ENCODE measurements at places on chromosomes 3 and 15.

- DNase-seq, result no peak
Observed at GRCh38 chr3:34183611-34184340, 385.3 kb downstream of the PDCD6IP start.

- DNase-seq, result no peak
Observed at GRCh38 chr3:157844800-157845565, 261.2 kb downstream of the SHOX2 start.

- no peak for DNase-seq
Observed at GRCh38 chr3:103048068-103048722, 613.4 kb downstream of the ZPLD1 start.

- DNase-seq, result no peak
Observed at GRCh38 chr3:40669176-40669575, 144.4 kb downstream of the ZNF621 start.

DNA sequence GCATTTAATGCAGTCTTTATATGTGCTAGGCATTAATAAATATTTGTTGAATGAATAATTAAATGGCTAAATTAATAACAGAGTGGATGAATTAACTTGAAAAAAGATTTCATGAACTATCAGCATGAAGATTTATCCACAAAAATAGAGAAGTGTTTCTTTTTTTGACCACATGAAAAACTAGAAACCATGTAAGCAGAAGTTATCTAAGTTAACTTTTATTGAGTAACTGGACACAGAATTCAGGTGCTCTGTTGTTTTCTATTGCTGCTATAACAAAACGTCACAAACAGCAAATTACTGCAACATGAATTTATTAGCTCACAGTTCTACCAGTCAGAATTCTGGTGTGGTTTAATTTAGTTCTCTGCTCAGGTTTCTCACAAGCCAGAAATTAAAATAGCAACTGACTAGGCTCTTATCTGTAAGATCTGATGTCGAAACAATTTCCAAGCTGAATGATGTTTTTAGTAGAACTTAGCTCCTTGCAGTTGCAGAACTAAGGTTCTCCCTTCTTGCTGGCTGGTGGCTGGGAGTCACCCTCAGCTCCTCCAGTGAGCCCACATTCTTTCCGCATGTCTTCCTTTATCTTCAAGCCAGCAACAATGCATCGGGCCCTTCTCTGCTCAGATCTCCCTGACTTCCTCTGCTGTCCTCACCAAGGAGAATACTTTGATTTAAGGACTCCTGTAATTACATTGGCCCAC, 810.2 kb upstream of the ALCAM start:
- no peak for DNase-seq

DNA sequence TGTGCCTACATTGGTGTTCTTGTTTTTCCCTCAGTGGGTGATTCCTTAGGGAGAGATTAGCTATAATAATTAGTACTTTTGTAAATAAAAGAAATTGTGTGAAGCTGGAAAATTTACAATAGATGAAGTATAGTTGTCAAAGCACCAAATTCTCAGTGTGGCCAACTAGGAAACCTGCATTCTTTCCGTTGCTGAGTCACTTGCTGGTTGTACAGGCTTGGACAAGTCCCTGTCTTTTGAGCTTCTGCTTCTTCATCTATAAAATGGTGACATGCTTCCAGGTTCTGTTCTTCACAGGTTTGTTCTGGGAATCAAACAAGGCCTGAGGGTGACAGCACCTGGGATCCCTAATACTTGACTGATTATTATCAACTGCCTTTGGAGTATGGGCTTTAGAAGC, 184.1 kb upstream of the HES1 start:
- no peak for DNase-seq

DNA sequence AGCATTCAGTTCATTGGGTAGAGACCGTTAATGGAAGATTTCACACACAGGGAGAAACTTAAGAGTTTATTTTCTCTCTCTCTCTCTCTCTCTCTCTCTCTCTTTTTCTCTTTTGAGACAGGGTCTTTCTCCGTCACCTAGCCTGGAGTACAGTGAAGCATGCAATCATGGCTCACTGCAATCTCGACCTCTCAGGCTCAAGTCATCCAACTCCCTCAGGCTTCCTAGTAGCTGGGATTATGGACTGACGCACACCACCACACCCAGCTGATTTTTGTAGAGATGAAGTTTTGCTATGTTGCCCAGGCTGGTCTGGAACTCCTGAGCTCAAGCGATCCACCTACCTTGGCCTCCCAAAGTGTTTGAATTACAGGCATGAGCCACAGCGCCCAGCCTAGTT, 1.6 kb downstream of the WDR72 start:
- no peak for DNase-seq

DNA sequence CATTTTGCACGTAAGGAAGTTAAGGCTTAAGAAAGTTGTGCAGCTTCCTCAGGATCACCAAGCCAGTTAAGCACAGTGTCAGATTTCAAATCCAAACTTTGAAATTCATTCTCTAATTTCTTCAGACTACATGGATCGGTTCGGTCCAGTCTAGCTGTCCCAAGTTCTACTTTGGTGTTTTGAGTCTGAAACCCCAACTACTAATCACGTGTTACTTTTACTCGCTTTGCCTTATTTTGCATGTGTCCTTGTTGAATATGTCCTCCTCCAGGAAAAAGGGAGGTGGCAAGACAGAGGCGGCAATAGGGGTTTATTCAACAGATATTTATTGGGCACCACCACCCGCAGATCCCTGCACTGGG, 522 bp upstream of the GXYLT2 start:
- DNase-seq, result no peak

DNA sequence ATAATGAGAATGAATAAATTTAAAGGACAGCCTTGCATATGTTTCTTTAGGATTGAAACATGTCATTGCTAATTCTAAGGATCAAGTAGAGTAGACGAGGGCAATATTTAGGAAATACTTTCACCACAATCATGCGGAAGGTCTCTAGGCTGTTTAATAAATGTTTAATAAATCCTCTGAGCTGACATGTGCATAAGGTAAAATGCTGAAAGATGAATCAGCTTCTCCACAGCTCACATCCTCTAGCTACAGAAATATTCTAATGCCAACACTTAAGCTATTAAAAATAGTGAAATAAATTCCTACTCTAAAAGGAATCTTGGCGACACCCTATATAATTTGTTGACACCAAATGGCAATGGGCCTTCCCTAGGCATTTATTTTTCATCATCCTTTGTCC, 407.3 kb downstream of the TBL1XR1 start:
- no peak for DNase-seq
